HT-29 (cell line): ENCODE measurements at places on chromosomes 5 and 9. TPM values are rescaled to one million over a fixed set of nuclear protein-coding genes. Genes with fewer than 3 reads are reported as not detected.

Gene MOB3B
- total RNA-seq: 3.1 TPM in 2 replicates

Gene FAM120A
- 115 TPM in 2 replicates for total RNA-seq

Gene CMBL
- total RNA-seq: 8.7 and 12.9 TPM in 2 replicates

Gene GARNL3
- 0.56 and 1.3 TPM in 2 replicates for total RNA-seq

Gene SLC12A7
- total RNA-seq: 129 and 134 TPM in 2 replicates

Gene SELENOP
- total RNA-seq: 0.16 and 0.18 TPM in 2 replicates

Gene MATR3
- total RNA-seq: 179 and 199 TPM in 2 replicates

Gene RETREG1
- 0.83 and 1.6 TPM in 2 replicates for total RNA-seq

Gene GPR151
- not detected in 2 replicates for total RNA-seq

Gene QRFP
- not detected in 2 replicates for total RNA-seq

Gene TNFSF15
- 5.2 TPM in 2 replicates for total RNA-seq

Gene SMIM33
- 0.05 TPM in 1 of 2 replicates, not detected in the other for total RNA-seq

Gene PCDHB3
- 0.03 TPM in 1 of 2 replicates, not detected in the other for total RNA-seq

Gene GMCL2
- not detected in 2 replicates for total RNA-seq

Gene TMEM161B
- 6.8 and 11.4 TPM in 2 replicates for total RNA-seq

Gene IGFBPL1
- not detected in 2 replicates for total RNA-seq

Gene ATP10B
- 7.4 and 10.4 TPM in 2 replicates for total RNA-seq

Gene PFN3
- not detected in 2 replicates for total RNA-seq

Gene LHX3
- not detected in 2 replicates for total RNA-seq

Gene CSF1R
- total RNA-seq: not detected in 2 replicates

Gene PCDHGA5
- total RNA-seq: 0.13 TPM in 2 replicates

Gene TAF1L
- under 0.01 TPM in 1 of 2 replicates, not detected in the other for total RNA-seq

Gene TMC1
- total RNA-seq: 0.26 and 0.53 TPM in 2 replicates

Gene CA9
- 82.8 and 95.4 TPM in 2 replicates for total RNA-seq
